Kidney tubule cell (primary cell): ENCODE measurements at places on chromosomes 16 and 17.
A peak's percentile ranks its signal among the peaks of the same experiment; 100 is the strongest.

DNA sequence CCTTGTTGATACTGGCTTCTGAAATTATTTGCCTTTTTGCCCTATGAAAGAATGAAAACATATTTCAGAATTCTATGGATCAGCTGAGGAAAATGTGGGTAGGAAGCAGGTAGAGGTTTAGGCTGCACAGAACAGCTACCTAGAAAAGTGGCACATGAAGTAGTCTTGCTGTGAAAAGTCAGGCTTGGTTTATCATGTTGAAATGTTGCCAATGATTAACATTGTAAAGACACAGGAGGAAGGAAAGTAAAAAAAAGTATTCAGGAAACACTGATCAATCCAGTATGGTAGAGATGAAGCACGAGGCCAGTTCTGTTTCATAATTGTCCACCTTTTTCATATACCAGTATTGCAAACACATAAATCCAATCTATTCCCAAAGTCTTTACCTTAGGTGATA, 29.9 kb downstream of the ABCA6 start:
- peak; percentile 42 for DNase-seq

- peak; percentile 24 for DNase-seq
Observed at GRCh38 chr16:24534620-24535019, 4.7 kb upstream of the RBBP6 start.

GRCh38 chr17:80921159-80921558, 70.5 kb upstream of the CHMP6 start:
- DNase-seq = no peak

- DNase-seq = no peak
Observed at GRCh38 chr17:43860077-43860725, 13.2 kb downstream of the CD300LG start.

DNA sequence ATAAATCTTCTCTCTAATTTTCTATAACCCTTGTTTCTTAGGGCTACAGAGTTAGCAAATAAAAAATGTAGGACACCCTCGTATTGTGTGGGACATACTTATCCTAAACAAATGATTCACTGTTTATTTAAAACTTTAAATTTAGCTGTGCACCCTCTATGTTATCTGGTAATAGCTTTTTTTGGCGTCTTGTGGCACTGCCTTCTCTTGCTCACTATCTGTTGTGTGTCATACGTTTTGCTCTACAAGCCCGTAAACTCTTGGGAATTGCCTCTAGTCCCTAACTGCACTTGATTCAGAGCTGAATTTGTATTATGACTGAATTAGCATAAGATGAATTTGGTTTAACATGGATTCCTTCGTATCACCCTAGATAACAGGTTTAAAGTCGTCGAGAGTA, 144.3 kb upstream of the MYOCD start:
- no peak for DNase-seq

DNA sequence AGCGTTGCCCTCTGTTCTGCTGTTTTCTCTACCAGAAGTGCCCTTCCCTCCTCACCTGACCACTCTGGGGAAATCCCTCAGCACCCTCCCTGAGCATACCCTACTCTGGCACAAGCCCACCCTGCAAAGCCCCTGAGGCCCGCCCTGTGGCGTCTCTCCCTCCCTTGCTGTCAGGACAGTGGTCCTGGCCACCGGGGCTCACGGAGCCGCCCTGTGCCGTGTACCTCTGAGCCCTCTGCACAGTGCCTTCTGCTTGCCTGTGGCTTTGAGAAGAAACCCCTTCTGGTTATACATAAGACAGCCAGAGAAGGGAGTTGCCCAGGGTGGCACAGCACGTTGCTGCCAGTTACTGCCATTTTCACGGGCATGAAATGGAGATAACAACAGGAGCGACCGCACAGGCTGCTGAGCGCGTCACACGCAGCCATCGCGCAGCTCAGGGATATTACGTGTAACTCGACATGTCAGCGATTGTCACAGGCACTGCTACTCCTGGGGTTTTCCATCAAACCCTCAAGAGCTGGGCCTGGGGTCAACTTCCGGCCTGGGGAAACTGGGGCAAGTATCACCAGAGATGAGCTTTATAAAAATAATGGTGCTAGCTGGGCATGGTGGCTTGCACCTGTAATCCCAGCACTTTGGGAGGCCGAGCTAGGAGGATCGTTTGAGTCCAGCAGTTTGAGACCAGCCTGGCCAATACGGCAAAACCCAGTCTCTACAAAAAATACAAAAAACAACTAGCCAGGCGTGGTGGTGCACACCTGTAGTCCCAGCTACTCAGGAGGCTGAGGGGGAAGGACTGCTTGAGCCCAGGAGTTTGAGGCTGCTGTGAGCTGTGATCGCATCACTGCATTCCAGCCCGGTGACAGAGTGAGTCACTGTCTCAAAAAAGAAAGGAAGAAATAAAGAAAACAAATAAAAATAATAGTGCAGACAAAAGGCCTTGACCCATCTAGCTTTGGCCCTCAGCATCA, 14.8 kb downstream of the SCGB1C2 start:
- DNase-seq = peak; percentile 42

DNA sequence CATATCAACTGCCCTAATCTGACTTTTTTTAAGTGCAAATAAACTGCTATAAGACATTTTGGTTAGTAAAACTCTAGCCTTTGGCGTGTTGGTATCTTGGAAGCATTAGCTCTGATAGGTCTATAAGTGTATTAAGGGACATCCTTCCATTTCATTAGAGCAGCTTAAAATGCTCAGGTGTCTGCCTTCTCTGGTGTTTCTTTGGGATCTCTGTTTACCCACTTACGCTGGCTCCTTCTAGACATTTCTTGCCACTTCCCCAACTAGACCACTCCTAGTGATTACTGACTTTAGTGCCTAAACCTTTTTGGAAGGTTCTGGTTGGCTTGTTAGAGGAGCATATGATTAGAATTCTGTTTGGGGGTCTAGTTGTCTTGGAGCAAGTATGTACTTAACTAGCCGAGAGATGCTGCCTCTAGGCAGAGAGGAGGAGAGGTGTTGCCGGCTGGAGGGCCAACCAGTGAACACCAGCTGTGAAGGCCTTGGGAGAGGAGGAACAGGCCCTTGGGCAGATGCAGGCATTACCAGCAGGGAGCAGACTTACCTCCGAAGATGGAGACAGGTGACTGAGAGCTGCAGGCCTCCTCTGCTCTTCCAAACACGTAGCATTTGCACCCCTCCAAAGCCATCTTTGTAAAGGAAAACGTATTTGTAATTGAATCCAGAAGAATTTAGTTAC, 15.2 kb upstream of the CLEC18C start:
- DNase-seq = no peak

DNA sequence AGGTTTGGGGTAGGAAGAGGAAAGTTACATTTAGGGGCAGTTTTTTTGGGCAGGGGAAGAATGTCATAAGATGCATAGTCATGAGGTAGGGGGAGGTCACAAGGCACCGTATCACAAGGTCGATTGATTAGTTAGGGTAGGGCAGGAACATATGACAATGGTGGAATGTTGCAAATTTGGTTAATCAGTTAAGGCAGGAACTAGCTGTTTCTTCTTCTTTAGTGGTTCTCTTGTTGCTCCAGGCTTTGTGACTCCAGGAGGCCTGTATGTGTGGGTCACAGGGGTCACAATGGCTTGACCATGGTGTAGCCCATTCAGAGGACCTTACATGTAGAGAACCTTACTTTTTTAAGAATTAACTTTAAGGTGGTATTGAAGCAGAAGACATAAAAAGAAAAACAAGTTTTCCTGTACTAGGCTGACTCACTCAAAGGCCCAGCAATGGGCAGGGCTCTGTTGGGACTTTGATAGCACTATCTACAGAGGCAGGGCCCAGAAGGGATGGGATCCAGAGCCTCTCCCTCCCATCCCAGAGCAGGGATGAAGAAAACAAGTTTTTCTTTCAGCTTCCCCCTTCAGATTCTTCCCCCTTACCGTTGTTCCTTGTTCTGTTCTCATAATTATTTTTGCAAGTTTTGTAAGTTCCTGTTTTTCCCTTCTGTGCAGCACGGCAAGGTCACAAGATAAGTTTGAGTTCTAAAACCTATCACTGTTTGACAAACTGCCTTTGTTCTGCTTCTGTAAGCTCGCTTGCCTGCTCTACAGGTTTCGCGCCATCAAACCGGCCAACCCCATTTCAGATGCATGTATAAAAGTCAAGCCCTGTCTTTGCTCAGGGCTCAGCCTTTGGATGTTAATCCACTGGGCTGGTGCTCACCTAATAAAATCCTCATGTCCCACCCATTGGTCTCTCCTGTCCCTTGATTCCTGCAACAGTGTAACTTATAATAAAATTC, 45.8 kb upstream of the ATF7IP2 start:
- no peak for DNase-seq
